ENCODE measurements at places on chromosomes 13 and 19.

DNA sequence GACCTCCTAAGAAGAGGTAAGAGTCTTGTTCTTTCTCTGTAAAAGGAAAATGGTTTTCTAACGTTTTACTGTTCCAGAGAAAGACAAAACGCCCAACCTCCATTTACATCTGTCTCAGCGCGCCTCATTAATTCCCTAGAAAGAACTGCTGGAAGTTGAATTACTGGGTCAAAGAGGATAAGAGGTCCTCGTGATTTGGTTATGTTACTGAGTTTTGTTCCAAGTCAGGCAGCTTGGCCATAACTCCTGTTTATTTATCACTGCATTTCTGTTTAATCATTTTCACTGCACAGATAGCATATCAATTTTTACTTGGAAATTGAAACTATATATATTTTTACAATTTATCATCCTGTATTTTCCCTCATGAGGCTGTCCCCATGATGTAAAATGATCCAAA is 112.9 kb upstream of the PEG3 start:
- DNase-seq, result no peak

DNA sequence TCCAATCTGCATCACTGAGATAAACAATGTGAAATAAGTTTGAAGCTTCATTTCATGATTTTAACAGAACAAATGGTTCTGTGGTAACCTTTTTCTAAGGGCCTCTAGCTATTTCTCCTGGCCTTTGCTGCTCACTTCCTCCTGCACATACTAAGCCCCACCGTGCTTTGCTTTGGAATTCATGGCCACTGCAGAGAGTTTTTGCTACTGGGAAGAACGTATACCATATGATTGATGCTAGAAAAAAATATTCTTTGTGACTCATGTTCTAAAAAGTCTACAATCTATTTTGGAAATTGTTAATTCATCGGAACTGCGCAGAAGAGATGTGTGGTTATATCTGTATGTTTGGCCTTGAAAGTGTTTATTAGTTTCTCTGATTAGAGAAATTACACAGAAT is 747.3 kb downstream of the PCDH9 start:
- DNase-seq, result no peak

DNA sequence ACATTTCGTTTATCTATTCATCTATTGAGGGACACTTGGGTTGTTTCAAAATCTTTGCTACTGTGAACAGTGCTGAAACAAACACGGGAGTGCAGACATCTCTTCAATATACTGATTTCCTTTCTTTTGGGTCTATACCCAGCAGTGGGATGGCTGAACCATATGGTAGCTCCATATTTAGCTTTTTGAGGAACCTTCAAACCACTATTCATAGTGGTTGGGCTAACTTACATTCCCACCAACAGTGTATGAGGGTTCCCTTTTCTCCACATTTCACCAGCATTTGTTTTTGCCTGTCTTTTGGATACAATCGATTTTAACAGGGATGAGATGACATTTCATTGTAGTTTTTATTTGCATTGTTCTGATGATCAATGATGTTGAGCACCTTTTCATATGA is 798.2 kb downstream of the UQCRFS1 start:
- DNase-seq, result no peak

GRCh38 chr19:28397306-28397705 is 815.6 kb downstream of the UQCRFS1 start:
- DNase-seq, result no peak

- no peak for DNase-seq
Observed at GRCh38 chr13:38535261-38535660, 151.6 kb upstream of the FREM2 start.

GRCh38 chr19:55305491-55305890 is 19.6 kb downstream of the TMEM150B start:
- DNase-seq, result no peak
